ENCODE measurements at places on chromosomes 1 and 21.
A peak's percentile ranks its signal among the peaks of the same experiment; 100 is the strongest.

DNA sequence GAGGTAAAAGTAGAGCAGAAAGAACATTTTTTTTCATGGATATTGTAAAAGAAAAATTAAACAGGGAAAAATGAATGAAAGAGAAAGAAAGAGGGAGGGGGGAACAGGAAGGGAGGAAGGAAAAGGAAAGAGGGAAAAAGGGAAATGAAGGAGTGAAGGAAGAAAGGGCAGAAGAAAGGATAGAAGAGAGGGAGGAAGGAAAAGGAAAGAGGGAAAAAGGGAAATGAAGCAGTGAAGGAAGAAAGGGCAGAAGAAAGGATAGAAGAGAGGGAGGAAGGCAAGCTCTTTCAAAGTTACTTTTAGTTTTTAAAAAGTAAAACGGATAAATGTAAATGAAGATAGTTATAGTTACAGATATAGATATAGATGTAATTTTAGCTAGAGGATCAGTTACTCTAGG, 1676.7 kb downstream of the MRPL39 start:
- DNase-seq: no peak

- no peak for DNase-seq
These were observed 213.6 kb downstream of the NFIA start for GRCh38 chr1:61295818-61296537.

DNA sequence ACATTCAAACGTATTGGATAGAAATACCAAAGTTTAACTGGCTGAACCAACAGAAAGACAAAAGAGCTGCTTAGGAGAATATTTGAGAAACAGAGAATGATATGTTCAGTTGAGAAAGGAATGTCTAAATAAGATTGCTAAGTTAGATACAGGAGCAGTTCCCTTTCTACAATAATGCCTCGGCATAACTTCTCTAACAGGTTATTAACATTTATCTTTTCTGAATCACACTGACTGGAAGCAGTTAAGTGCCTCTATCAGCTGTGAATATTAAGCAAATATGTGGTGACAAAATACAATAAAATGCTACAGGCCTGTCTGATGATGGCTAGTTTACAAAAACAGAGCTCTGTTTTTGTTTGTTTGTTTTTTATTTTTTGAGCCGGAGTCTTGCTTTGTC, 121.9 kb downstream of the KCNK1 start:
- no peak for DNase-seq

- DNase-seq: no peak
These were observed 21.3 kb upstream of the RUNX1 start for GRCh38 chr21:35070436-35070835.

DNA sequence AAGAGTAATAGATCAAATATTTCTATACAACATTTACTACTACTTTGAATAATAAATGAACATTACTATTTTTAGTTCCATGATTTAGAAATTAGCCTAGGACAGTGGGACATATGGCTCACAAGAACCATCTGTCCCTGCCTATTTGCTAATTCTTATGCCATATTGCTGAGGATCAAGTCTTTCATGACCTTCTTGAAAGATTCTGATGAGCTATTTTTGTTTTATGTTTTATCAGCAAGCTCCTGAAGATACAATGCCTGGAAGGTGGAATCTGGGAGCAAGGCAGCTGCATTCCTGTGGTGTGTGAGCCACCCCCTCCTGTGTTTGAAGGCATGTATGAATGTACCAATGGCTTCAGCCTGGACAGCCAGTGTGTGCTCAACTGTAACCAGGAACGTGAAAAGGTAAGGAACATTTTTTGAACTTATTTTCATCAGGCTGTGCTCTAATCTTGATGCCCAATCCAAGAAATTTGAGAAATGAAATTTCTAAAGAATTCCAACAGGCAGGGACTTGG, 326.7 kb downstream of the PAPPA2 start:
- no peak for DNase-seq

- DNase-seq: no peak
These were observed 33.6 kb downstream of the ACOT11 start for GRCh38 chr1:54581621-54582035.

DNA sequence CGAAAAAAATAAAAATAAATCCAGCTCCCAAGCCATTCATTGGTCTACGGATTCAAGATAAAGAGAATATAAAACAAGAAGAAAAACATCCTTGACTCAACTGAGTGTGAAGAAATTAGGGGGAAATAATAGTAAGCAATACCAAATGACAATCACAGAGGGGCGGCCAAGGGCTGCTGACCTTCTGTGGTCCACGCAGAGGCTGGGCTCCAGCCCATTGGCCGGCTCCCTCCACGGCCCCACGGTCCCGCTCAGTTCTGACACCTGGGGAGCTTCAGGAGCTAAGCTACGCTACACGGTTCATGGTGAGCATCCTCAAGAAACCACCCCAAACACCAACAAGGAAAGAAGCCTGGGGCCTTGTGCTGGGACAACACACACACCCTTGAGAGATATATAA, 400 bp upstream of the KRTAP10-12 start:
- DNase-seq: no peak

DNA sequence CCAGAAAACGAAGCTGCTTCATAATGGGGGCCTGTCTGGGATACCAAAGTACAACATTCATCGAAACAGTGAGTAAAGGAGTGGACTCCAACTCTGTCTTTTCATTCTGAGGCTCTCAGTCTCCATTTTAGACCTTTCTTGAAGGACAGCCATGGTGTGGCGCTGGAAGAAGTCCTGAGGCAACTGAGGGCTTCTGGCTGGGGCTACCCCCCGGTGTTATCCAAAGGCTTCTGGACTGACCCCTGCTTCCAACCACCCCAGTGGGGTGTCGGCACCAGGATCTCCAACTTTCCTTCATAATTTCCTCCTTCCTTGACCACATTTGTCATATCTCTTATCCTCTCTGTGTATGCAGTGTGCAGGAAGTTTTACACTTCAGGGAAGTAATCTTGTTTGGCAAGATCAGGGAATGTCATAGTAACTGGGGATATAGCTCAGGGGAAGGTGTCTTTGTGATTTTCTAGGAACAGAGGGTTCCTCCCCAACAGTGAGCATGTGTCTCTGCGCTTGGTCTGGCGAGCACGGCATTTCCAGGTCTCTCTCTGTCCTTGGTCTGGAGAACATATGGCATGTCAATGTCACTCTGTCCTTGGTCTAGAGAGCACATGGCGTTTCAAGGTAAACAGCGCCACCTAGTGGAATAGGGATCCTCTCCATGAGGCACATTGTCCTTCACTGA, 19.4 kb upstream of the BSDC1 start:
- peak; percentile 86 for DNase-seq

GRCh38 chr1:209427811-209428210, 155.7 kb upstream of the CAMK1G start:
- DNase-seq: no peak

GRCh38 chr1:117606649-117607430, 992 bp downstream of the TENT5C start:
- DNase-seq: no peak

- no peak for DNase-seq
These were observed 37.0 kb downstream of the IRF2BP2 start for GRCh38 chr1:234572966-234573365.

DNA sequence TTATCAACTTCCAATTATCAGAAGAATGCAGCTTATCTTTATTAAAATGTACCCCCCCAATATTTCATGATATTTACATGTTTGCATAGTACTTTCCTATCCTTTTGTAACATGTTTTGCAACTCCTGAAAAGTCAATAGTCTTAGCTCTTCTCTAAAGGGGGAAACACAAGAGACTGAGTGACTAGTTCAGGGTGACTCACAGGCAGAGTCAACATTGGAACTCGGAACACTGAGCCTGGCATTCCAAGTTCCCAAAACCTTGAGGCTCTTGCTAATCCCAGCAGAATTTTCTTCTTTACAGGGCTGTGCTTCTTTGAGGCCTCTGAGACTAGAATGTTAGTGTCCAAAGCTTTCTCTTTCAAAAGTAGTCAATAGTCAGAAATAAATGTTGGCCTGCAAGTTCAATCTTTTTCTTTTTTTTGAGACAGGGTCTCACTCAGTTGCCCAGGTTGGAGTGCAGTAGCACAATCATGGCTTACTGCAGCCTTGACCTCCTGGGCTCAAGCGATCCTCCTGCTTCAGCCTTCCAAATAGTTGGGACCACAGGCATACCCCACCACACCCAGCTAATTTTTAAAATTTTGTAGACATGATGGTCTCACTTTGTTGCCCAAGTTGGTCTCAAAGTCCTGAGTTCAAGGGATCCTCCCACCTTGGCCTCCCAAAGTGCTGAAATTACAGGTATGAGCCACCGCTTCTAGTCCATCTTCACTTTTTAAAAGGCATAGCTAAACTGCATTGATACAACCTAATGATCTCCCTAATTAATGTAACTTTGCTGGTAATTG, 37.5 kb downstream of the ZNF281 start:
- DNase-seq: no peak

- no peak for DNase-seq
These were observed 748 bp downstream of the PPP1R15B start for GRCh38 chr1:204410688-204411450.

- DNase-seq: no peak
These were observed 188.9 kb upstream of the TMEM51 start for GRCh38 chr1:14964711-14965055.

DNA sequence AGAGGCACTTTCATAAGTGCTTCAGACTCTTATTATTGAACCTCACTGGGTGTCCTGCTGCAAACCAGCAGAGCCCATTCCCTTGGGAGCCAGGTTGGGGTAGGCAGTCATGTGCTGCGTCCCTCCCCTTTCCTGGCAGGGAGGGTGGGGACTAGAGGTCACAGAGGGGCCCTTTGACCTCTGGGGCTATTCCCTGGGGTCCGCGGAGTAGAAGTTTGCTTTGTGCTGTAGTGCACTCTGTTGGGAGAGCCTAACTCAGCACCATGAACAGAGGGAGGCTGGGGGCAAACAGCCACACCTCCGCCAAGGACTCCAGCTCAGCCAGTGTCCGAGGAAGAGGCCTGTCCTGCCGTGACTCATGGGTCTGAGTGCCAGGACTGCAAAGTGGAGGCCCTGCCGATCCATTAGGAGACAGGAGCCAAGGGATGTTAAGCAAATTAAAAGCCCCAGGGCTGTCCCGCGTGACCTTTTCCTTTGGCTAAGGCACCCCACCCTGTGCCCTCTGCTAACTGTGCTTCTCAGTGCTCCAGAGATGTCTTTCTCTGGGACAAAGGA, 3.0 kb upstream of the IGSF21 start:
- DNase-seq: no peak

DNA sequence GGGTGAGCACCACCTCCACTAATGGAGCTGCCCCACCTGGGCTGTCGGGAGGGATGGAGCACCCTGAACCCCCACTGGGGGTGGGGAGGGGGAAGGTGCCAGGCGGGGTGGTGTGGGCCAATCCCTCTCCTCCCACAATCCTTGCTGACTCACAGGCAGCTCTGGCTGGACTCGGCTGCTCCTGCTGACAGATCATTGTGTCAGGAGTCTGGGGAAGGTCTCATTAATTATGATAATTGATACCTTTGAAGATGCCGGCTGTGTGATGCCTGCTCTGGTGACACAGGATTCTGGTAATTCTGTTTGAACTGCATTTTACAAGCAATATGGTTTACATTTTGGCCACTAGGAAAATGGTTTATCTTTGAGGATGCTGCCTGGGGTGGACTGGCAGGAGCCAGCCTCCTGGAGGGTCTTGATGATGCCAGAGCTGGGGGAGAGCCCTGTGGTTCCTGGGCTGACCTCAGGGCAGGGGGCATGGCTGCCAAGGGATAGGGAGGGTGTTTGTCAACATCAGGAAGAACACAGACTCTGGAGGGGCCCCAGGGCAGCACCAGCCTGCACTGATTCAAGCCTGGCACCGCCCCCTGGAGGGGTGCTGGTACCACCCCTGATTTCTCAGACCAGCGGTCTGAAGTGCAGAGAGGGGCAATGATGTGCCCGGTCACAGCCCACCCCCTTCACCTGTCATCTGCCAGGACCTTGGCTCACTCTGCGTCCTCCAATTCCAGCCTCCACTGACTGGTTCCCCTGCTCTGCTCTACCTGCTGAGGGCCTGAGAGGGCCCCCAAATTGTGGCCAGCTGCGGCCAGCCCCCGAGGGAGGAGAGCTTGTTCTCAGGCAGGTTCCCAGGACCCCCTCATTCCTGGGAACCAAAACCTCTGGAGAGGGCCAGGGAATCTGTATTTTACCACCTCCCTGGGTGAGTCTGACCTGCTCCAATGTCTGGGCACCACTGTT, 338.8 kb downstream of the MATN1 start:
- no peak for DNase-seq

GRCh38 chr1:213268221-213268620, 217.2 kb downstream of the RPS6KC1 start:
- DNase-seq: no peak

DNA sequence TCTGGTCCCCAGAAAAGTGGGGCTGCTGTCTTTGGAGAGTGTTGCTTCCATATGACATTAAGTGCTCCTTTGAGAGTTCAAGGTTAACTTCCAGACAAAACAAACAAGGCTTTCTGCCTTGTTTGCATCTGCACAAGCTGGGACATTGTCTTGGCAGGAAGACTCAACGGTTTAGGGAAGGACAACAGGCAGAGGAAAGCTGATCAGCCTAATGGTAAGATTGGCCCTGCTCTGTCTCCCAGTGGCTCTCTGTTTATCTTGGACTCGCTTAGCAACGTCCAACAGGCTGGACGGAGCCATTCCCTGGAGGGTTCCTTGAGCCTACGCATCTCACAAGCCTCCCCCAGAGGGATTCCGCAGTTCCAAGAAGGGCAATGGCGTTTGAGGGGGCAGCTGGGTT, 62.2 kb upstream of the SLC44A3 start:
- DNase-seq: no peak

DNA sequence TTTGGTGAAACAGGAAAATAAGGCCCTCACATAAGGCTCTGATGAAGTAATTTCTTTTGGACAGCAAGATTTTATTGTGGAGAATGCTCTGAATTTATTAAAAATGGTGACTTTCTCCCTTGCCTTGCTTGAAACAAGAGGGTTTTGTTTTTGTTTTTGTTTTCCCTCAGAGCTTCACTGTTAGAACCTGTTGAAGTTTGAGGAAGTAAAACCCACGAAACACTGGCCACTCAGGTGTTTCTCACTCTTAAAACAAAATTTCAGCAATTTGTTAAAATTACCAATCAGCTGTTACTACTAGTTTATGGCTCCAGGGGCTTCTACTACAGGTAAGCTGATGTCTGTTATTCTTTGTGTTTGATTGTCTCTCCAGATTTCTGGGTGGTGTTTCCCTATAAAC, 112.6 kb upstream of the B3GALT2 start:
- no peak for DNase-seq

GRCh38 chr1:244456586-244456985, 4.5 kb upstream of the CATSPERE start:
- no peak for DNase-seq

GRCh38 chr21:33789697-33790096, 125.9 kb downstream of the ATP5PO start:
- no peak for DNase-seq
